ENCODE measurements at places on chromosomes 3 and 15.

- DNase-seq: no peak
These were observed 8.2 kb upstream of the TM6SF1 start for GRCh38 chr15:83099290-83099689.

DNA sequence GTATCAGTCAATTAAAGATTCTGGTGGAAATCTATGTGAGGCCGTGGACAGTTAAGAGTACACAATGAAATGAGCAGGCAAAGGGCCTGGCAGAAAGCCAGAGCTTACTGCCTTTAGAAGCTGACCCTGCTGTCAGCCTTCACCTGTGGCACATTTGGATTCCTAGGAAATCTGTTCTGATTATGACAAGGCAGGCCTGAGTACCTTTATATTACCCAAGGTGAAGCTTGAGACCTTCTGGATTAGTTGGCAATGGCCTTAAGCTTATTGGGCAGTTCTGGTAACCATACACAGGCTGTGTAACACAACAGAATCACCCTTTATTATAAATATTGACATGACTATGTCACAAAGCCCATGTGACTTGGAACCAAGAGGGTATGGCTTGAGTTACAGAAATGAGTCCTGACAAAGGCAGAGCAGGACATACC is 43.2 kb downstream of the NBEAL2 start:
- no peak for DNase-seq

- DNase-seq: no peak
These were observed 9.2 kb downstream of the DAPK2 start for GRCh38 chr15:64037116-64037515.

- no peak for DNase-seq
These were observed 205.9 kb downstream of the ZIC1 start for GRCh38 chr3:147615035-147615434.

DNA sequence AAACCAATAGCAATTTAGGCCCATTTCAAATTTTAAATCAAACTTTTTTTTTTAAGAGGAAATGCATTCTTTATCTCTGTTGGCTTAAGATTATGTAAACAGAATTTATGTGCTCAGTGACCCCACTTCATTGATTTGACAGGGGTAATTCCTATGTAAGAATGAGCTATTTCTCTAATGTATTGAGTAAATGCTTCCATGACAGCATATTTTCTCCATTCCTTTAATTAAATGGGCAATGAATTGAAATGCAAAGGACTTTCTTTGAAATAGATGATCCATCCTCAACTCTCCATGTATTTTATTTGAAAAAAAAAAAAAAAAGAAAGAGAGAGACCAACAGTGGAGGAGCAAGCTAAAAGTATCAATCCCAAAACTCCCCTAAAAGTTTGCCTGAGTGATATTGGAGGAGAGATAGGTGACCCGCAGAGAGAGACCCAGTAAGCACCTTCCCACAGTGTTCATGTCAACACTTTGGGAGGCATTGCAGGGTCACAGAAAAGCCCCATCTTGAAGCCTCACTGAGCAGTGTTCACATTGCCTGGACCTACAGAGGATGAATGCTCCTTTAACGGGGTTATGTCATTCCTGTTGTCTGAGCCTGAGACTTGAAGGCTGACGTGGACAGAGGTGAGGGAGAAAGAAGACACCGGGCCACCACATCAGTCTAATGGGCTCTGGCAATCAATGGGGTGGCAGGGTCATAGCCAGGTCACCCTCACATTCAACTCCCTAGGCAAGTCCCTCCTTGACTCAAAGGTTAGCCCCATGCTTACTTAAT is 176.0 kb downstream of the SHOX2 start:
- no peak for DNase-seq

GRCh38 chr3:15426579-15427118 is 695 bp downstream of the METTL6 start:
- no peak for DNase-seq

DNA sequence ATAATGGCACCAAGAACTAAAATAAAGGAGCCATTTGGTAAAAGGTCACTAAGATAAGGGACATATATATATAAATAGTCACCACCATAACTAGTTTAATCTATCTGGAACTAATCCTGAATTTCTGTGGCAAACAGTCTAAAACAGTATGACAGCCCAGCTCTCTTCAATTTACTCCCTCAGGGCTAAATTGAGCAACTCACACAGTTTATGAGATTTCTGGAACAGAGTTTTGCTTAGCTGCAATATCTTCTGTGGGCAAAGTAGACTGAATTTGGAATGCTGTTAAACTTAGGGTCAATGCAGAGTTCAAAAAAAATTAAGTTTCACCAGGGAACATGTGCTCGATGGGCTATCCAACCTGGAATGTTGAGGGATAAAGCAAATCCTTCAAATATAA is 70.1 kb upstream of the VEPH1 start:
- DNase-seq: no peak

- DNase-seq: no peak
These were observed 71.7 kb downstream of the TTC23 start for GRCh38 chr15:99177679-99178078.

- no peak for DNase-seq
These were observed 37.5 kb downstream of the EMC4 start for GRCh38 chr15:34262362-34262761.

DNA sequence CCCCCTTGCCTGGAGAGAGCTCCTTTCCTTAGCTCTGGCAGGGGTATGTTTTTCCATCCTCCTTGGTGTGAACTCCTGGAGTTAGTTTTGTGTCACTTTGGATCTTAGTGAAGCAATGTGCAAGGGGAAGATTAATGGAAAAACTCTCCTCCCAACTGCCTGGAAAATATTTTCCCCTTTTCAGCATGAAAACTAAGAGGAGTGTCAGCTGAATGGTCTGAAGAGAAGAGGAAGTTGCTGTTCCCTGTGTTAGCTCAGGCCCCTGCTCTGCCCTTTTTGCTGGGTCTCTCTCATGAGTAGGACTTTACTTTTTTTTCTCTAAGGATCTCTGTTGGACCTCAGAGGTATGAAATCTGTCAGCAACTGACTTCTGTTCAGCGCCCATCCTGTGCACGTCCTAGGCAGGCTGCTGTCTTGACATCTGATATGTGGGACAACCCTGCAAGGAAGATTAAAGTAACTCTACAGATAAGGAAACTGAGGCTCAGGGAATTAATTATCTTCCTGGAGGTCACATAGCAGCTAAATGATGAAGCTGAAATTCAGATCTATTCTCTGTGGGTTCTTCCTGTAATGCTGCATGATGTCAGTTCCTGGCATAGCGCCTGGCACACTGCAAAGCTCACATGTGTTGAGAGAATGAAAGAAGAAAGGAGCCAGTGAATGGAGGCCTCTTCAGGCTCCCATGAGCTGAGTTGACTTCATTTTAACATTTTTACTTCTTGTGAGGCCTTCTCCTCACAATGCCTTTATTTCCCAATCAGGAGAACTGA is 109.7 kb upstream of the GALNT15 start:
- no peak for DNase-seq

DNA sequence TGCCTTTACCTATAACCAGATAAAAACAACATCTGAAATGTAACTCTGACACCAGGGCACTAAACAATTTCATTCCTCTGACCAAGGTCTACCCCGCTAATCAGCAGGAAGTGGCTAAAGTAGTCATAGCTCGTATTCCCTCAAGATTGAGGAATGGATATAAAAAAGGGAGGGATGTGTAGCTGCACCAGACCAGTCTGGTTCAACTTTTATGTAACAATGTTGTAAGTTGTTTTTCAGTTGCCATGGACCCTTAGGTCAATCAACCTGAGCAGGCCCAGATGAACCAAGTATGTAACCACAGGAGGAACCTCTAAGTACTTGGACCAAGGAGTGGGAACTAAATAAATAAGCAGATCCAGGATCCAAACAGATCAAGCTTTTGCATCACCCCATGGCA is 28.4 kb upstream of the IFT57 start:
- no peak for DNase-seq

DNA sequence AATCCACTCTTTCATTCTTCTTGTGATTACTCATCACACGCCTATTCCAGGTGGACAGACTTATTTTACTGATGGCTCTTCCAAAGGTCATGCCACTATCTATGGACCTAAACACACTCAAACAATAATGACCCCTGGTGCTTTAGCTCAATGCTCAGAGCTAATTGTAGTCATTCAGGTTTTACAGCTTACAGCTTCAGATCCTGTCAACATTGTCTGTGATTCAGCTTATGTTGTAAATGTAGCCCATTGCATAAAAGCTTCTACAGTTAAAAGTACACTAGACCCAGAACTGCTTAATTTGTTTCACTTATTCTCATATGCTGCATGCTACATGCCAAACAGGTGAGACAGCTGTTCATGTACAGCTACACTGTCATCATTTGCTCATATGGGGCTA is 49.2 kb downstream of the LSM3 start:
- DNase-seq: no peak

- no peak for DNase-seq
These were observed 208.3 kb downstream of the TBC1D2B start for GRCh38 chr15:77869021-77869895.

DNA sequence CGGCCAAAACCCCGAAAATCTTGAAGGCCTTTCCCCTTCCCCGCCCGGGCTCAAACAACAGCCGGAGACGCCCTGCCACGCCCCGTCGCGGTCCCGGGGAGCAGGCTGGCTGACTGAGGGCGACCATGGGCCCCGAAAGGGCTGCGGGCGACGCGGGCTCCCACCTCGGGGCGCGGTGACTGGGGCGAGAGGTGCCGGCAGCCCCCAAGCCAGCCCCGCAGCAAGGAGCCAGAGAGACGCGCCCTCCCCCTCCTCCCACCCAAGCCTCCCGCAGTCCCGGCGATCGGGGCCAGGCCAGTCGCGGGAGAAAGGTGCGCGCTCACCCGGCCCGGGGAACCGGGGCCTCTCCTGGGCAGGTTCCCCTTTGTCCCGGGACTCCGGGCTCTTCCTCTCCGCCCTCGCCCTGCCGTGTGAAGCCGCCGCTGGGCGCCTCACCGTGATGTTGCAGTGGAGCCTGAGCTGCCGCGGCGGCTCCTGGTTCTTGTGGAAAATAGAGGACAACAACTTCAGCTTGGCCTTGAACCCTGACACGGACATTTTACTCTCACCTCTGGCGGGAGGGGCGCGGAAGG is 30.6 kb upstream of the ZSCAN2 start:
- DNase-seq: peak; percentile 12

- no peak for DNase-seq
These were observed 467.3 kb downstream of the CADM2 start for GRCh38 chr3:85426121-85426520.

DNA sequence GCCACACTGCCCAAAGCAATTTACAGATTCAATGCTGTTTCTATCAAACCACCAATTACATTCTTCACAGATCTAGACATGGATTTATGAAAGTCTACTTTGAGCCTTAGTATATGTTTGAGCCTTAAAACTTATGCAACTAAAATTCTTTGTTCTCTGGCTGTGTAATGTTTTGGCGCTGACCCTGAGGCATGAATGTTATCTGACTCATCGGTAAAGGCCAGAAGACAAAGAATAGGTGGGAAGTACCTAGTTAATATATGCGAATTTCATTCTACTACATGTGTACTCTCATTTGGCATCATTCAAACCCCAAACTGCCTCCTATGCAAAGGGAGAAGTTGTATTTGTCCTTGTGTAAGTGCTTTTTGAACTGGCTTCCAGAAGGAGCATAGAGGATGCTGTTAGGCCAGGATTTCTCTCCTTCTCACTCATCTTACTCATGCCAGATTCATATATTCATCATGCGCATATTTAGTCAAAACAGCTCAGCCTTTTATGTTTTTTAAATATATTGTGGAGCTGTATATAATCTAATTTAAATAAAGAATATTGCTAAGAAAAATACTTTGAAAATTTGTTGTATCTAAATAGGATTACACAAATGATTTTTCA is 204.2 kb downstream of the NFKBIZ start:
- DNase-seq: no peak

DNA sequence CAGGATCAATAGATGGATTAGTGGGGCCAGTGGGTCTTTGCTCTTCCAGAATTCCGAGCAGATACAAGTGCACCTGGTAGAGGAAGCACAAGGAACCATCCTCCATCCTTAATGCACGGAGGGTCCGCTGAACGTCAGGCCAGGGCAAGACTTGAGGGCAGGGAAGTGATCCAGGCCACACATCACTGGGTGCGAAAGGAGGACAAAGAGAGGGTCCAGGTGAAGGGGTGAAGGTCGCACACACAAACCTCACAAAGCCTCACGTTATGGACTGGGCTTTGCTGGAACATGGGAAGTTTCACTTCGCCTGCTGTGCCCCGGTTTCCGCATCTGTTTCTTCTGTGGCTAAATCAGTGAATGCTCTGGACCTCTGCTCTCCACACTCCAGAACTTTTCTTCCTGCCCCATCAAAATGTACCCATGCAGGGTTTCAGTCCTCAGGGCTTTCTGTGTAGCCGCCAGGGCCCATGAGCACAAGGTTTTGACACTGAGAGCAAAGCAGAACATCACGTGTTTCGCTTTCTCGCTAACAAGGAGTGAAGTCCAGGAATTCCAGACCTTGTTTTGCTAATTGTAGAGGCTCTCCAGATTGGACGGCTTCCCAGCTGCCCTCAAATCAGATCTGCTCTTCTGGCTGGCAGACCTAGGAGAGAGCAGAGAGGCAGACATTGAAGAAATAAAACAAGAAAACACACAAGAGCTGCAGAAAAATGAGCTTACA is 56.3 kb downstream of the KLF15 start:
- no peak for DNase-seq

- DNase-seq: no peak
These were observed 24.0 kb downstream of the TGFBR2 start for GRCh38 chr3:30630238-30631030.

- no peak for DNase-seq
These were observed 32.9 kb downstream of the OCA2 start for GRCh38 chr15:28066231-28066630.

DNA sequence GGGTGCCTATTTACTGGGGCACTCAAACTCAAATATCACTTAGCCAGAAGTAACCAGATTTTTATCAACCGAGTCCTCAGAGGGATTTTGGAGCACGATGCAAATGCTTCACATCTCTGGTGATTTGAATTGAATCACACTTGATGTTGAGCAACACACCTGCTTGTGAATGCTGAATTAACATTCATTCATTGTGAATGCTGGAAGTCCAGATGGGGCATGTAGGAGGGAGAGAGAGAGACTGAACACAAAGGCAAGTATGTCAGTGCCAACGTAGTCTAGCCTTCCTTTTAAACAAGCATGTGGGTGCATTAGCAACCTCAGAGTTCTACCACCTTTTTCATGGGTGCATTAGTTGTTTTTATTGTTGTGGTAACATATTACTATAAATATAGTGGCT is 156.2 kb downstream of the ADAMTSL3 start:
- DNase-seq: no peak

- DNase-seq: no peak
These were observed 1091.0 kb downstream of the FHIT start for GRCh38 chr3:60160111-60160821.
